ENCODE measurements at places on chromosomes 5 and 9. TPM values are rescaled to one million over a fixed set of nuclear protein-coding genes. Genes with fewer than 3 reads are reported as not detected.

PCDHB7 gene
- total RNA-seq: 0.51 TPM

IFNK gene
- not detected for total RNA-seq

CAVIN4 gene
- 0.33 TPM for total RNA-seq

PLAC8L1 gene
- 1.0 TPM for total RNA-seq

FBXL7 gene
- 10.3 TPM for total RNA-seq

CAMK2A gene
- 0.32 TPM for total RNA-seq

PDCD1LG2 gene
- 12.0 TPM for total RNA-seq

LCN9 gene
- not detected for total RNA-seq

PCDHB13 gene
- total RNA-seq: 4.4 TPM

RNF183 gene
- total RNA-seq: not detected

FRMPD1 gene
- not detected for total RNA-seq

SMIM33 gene
- not detected for total RNA-seq

LECT2 gene
- not detected for total RNA-seq

TAF11L10 gene
- total RNA-seq: not detected

IDNK gene
- 8.4 TPM for total RNA-seq

EQTN gene
- not detected for total RNA-seq

CCNO gene
- not detected for total RNA-seq

INSL4 gene
- not detected for total RNA-seq

GARIN3 gene
- not detected for total RNA-seq

AMACR gene
- 8.1 TPM for total RNA-seq

MOB3B gene
- total RNA-seq: 14.0 TPM

PTCH1 gene
- total RNA-seq: 32.1 TPM

S1PR3 gene
- total RNA-seq: 50.9 TPM

ANKRD31 gene
- total RNA-seq: 0.27 TPM

FSTL4 gene
- total RNA-seq: not detected

LHX3 gene
- total RNA-seq: not detected

SLC34A3 gene
- not detected for total RNA-seq

KCNIP1 gene
- 9.0 TPM for total RNA-seq

SHISAL2B gene
- not detected for total RNA-seq

SPATA31C1 gene
- total RNA-seq: not detected

AKNA gene
- total RNA-seq: 260 TPM

PFN3 gene
- not detected for total RNA-seq

NSD1 gene
- total RNA-seq: 79.7 TPM

FOXI1 gene
- total RNA-seq: not detected

ANKRD34B gene
- 0.09 TPM for total RNA-seq

PIP5KL1 gene
- total RNA-seq: 0.46 TPM

SLCO6A1 gene
- total RNA-seq: not detected

CORO2A gene
- 6.7 TPM for total RNA-seq

SPINK6 gene
- not detected for total RNA-seq

GCNT4 gene
- total RNA-seq: 2.0 TPM

RALGPS1 gene
- total RNA-seq: 26.7 TPM

Measured in spleen (tissue), 13 donors.